ENCODE measurements at places on chromosomes 7 and 10.
A peak's percentile ranks its signal among the peaks of the same experiment; 100 is the strongest.

DNA sequence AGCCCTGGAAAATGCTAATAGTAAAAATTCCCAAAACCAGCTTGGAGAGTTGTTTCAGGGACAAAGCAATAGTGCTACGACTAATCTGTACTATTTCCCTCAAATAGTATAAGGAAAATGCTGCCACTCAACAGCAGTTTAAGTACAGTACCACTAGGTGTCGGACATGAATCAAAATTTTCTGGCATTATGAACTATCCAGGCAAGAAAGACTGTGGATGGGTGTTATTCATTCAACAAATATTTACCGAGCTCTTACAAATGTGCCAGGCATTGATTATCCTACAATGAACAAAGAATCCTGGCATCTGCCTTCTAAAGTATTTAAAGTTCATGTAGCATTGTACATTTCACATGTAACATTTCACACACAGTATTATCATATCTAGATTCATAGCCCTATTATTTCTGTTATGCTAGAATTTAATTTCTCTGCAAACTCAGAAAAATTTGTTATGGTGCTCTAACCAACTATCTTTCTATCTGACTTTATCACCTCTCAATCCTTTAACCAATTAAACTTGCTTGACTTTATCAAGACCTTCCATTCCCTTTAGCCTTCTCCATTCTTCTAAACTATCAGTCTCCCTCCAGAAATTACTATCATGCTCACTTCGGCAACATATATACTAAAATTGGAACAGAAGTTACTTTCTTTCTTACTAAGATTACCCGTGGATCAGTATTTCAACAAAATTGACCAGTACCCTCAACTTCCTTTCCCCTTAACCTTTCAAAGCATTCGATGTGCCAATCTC lies 80.6 kb downstream of the ARHGAP21 start:
- DNase-seq = peak; percentile 59

DNA sequence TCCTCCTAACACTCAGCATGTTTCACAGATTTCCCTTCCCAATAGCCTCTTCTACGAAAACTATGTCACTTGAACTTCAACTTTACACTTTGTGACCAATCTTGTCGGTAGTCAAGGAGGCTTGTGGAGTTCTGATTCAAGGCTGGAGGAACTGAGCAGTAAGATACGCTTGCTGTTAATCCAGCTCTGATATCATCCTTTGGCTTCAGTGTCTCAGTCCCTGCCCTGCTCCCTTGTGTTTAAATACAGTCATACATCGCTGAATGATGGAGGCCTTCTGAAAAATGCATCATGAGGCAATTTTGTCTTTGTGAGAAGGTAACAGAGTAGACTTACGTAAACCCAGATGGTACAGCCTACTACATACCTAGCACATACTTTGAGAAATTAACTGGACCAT lies 173.6 kb downstream of the RNF133 start:
- no peak for DNase-seq

DNA sequence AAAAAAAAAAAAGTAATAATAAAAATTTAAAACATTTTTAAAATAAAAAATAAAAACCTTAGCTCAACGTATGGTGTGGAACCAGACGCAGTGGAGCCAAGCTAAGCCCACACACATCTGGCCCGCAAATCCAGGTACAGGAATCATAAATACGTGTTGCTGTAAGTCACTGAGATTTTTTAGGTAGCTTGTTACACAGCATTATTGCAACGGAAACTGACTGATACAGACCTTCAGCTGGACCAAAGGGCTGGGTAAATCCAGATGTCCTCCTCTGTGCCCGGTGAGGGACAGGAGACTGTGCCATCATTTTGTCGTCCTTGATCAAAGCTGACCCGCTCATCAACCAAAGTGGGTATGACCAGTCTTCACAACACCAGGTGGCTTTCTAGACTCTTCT lies 104.9 kb downstream of the TMEM130 start:
- DNase-seq = no peak

GRCh38 chr7:92695308-92696261 lies 105.4 kb upstream of the FAM133B start:
- no peak for DNase-seq

- DNase-seq = no peak
These were observed 5.2 kb downstream of the SH2B2 start for GRCh38 chr7:102291916-102292267.

- no peak for DNase-seq
These were observed 17.9 kb downstream of the BNIP3 start for GRCh38 chr10:131963811-131964210.

GRCh38 chr10:105950410-105950809 lies 1214.1 kb downstream of the SORCS1 start:
- no peak for DNase-seq

DNA sequence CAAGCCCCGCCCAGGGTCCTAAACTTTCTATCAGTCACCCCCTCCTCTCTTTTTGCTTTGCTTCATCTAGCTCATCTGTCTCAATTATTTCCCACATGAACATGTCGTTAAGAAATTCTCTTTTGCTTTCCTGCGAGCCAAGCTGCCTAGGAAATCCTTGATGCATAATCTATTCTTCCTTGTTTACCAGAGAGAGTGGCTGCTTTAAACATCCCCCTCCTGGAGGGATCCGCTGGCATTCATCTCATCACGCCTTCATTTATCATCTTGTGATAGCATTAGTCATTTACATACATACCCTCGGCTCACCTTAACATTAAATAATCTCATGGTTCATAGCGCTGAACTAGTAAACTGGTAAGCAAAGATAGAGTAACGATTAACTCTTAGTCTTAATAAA lies 96.7 kb downstream of the ANK3 start:
- DNase-seq = no peak

DNA sequence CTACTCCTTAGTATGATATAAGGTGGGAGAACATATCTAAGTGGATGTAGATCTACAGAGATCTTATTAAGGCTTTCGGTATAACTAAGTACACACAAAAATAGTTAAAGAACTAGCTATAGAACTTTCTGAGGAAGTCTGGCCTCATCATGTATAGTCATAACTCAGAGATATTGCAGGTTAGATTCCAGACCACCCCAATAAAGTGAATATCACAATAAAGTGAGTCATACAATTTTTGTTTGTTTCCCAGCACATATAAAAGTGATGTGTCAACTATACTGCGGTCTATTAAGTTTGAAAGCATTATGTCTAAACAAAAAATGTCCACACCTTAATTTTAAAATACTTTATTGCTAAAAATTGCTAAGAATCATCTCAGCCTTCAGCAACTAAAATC lies 24.7 kb upstream of the SEMA3A start:
- DNase-seq = no peak

GRCh38 chr10:1308173-1308961 lies 252.2 kb downstream of the WDR37 start:
- no peak for DNase-seq

- DNase-seq = peak; percentile 12
These were observed 136.0 kb downstream of the KIF20B start for GRCh38 chr10:89837165-89838043.

DNA sequence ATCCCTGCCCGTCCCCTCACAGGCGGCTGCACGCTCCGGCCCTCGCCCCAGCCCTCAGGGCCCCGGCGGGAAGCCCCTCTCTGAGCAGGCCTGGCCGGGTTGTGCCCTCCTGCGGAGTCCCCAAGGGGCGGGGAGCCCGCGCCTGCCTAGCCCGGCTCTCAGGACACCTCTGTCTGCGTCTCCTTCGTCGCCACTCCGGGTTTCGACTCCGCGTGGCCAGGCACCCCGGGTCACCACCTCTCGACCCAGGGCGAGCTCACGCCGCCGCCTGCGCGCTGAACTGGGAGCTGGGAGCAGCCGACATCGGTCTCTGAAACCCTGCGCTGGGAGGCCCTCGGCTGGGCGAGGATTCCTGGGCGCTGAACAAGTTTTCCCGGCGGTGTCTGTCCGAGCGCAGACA lies 6.2 kb upstream of the OGDHL start:
- DNase-seq = no peak

- no peak for DNase-seq
These were observed 225.7 kb downstream of the BAMBI start for GRCh38 chr10:28903063-28903462.
